ENCODE measurements at places on chromosomes 11 and 22.

GRCh38 chr11:9566561-9567063 lies 6.9 kb upstream of the WEE1 start:
- no peak for DNase-seq

DNA sequence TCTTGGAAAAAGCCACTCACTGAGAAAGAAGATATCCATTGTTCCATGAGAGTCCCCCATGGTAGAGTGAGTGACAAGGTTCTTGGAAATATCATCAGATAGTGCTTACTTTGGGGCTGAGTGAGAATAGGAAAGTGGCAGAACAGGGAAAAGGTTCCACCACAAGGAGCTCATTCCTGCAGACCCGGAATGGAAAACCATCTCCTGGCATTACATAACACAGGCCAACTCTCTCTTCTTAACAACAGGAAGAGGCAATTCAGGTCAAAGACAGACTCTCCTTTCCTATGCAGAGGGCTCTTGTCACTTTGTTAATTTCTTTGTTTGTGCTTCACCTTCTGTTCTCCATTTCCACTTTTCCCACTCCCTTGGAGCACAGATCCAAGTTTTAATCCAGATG lies 259.7 kb downstream of the KIRREL3 start:
- DNase-seq: no peak

DNA sequence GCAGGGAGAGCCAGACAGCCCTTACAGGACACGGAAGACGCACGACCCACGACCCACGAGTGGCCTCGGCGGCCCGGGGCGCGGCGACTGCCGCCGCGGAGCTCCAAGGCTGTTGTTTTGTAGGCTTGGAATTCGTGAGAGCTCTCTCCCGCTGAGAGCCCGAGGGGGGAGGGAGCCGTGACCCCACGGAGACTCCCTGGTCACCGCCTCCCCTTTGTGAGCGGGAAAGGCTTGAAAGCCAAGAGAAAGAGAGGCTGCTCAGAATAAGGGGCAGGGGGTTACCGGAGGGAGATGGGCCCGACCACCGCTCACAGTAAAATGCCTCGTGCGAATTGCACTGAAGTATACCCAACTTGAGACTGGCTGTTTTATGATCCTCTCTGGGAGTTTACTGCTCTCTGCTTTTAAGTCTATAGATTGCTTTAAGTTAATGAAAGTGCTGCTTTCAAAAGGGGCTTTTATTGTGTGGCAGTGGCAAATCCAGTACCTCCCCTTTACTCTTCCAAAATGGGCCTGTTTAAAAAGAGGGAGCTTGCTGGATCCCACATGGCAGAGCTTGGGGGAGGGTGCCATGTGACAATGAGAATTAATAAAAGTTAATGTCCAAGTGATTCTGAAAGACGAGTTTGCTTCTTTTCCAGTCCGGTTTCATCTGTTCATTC lies 2.9 kb downstream of the PKNOX2 start:
- DNase-seq: no peak

DNA sequence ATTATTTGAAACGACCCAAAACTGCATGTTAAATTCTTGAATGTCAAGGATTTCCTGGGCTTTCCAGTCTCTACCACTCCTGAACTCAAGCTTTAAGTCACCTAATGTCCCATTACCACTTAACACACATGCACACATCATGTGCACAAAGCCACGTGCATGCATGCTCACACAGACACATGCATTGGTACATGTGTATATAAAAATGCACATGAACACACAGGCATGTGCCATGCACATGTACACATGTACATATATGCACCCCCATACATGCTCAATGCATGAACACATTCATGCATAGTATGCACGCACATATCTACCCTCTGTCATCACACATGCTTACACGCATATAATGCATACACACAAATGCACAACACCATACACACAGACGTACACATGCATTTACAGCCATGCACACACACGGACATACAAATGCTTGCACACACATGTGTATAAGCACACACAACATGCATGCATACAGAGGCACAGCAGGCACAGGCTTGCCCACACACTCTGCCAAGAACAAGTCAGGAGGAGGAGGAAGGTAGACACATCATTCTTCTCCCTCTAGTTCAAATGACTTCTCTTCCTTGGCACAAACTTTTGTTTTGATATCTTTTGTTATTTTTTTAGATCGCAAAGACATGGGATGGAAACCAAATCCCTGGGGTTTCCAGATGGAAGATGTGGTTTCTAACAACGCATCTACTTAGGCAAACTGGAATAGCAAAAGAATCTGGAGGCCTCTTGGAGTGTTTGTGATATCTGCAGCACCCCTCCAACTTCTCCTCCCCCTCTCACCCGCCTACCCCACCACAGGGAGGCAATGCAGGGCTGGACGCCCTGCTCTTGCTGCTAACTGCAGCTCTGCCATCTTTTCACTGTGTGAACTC lies 24.6 kb downstream of the RASD2 start:
- DNase-seq: no peak

- no peak for DNase-seq
These were observed 64.7 kb downstream of the MTMR3 start for GRCh38 chr22:29947410-29948384.

All from COR-L47 (cell line).